Vagina (tissue), 2 donors: ENCODE measurements at places on chromosomes 13 and 19. TPM values are rescaled to one million over a fixed set of nuclear protein-coding genes. Genes with fewer than 3 reads are reported as not detected.

The PDX1 gene
- not detected for total RNA-seq

The NBEA gene
- total RNA-seq, result 12.0 TPM

The PNMA8A gene
- 1.5 TPM for total RNA-seq

The LSR gene
- 32.9 TPM for total RNA-seq

The C13orf42 gene
- not detected for total RNA-seq
